ENCODE measurements at places on chromosomes 4 and X.

- no peak for DNase-seq
Measured at GRCh38 chr4:182494103-182494502, 250.9 kb downstream of the TENM3 start.

DNA sequence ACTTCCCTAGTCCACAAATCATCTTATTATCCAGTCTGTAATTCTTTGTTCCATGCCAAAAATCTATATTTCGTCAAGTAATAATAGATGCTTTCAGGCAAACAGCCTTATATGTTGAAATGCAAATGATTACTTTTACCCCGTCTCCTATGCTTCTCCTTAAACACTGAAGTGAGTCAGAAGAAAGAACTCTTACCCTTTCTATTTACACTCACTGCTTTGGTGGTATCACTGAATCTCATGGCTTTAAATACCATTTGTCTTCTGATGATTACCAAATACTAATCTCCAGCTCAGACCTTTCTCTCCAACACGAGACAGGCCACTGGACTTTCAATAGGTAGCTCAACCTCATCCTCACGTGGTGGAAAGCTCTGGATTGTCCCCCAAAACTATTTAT, 558.1 kb downstream of the IL1RAPL1 start:
- no peak for DNase-seq

DNA sequence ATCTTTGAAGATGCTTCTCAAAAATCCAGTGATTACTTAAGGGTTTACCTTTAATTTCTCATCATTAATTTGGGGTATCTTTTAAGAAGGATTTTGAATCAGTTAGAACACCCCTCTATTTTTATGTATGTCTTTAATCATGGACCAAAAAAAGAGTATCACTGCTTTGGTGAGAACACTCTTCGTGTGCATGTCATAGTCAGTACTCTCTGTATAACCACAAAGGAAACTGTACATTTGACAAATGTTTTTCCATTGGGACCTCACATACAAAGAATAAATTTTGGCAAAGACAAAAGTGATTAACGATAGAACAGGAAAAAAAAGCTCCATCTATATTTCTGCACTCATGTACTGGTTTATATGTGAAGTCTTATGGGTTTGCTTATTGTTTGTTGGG, 31.3 kb downstream of the FAM241A start:
- DNase-seq, result no peak

GRCh38 chr4:17310269-17310652, 201.6 kb downstream of the QDPR start:
- DNase-seq, result no peak

GRCh38 chr4:83362492-83363329, 28.1 kb upstream of the HPSE start:
- no peak for DNase-seq

GRCh38 chrX:23637187-23637586, 30.1 kb upstream of the PRDX4 start:
- DNase-seq, result no peak

GRCh38 chrX:132486599-132487178, 2.1 kb downstream of the MBNL3 start:
- no peak for DNase-seq

- no peak for DNase-seq
Measured at GRCh38 chr4:74217365-74217764, 59.4 kb downstream of the MTHFD2L start.

- DNase-seq, result no peak
Measured at GRCh38 chrX:47232197-47232802, 509 bp upstream of the USP11 start.

GRCh38 chr4:108742451-108743420, 20.1 kb downstream of the ETNPPL start:
- no peak for DNase-seq

GRCh38 chr4:41065434-41066006, 148.8 kb downstream of the APBB2 start:
- DNase-seq, result no peak

DNA sequence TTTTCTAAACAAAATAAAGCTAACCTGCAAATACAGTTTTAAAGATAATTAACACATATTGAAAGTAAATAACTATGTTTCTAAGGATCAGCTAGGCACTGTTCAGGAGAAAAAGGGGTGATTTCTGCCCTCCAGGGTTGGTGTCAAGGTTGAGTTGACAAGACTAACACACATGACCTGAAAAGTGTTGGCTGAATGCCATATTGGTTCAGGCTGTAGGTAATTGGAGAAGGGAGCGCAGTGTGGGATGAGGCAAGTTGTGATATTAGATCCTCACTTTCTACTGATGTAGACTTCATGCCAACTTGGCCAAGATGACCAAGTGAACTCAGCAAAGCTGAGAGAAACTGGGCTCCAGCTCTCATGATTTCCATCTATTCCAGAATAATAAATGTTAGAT, 42.2 kb downstream of the PPM1K start:
- DNase-seq, result no peak

DNA sequence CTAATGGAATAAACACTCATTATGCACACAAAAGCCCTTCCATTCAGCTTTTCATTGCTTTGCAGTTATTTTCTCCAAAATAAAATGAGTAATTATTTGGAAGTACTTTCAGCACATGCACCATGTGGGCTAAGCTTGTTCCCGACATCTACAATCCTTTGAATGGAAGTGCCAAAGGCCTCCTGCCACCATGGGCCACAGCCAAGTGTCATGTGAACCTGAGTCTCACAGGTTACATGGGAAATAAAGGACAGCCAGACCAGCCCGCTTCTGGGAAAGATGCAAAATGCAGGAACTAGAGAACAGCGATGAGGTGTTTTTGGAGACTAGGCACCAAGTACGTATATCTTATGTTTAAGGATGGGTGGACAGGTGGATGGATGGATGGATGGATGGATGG, 181.8 kb downstream of the AFF2 start:
- no peak for DNase-seq

- peak; percentile 39 for DNase-seq
Measured at GRCh38 chrX:106612393-106612763, 600 bp downstream of the RADX start.

DNA sequence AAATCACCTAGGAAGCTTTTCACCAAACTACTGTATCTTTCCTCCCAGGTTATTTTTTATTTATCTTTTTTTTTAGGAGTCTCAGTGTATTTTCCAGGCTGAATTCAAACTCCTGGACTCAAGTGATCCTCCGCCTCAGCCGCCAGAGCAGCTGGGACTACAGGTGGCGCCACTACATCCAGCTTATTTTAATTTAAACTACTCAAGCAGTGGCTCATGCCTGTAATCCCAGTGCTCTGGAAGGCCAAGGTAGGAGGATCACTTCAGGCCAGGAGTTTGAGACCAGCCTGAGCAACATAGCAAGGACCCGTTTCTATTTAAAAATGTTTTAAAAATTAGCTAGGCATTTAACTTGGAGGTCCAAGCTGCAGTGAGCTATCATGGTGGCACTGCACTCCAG, 37.8 kb downstream of the LEF1 start:
- no peak for DNase-seq

- no peak for DNase-seq
Measured at GRCh38 chrX:114152130-114152529, 431.8 kb upstream of the HTR2C start.

DNA sequence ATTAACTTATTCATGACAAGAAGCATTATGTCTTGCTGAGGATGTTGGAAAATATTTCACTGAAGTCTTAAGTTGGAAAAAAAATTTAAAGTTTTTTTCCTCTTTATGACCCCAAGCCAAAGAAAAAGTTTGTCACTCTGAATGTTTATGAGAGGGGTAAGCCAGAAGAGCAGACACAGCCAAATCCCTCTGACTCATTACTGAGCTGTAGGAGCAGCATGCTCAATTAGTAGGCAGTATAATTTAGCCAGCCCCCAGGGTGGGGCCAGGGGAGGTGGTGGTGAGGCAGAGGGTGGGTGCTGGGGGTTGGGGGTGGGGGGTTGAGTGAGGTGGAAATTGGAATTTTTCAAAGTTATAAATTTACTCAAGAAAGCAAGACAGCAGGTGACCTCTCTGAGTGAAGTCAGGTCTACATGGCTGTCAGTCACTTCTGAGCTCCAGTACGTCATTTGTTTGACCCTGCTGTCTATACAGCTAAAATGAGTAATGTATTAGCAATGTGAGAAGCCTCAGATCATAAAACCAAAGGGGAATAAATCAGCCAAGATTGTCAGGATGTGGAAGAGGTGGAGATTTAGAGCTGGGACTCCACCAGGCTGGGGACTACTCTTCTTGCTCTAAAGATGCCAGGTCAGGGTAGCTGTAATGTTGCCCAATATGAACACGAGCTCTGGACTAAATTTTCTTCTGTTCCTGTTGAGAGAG, 98.8 kb upstream of the NDP start:
- no peak for DNase-seq

DNA sequence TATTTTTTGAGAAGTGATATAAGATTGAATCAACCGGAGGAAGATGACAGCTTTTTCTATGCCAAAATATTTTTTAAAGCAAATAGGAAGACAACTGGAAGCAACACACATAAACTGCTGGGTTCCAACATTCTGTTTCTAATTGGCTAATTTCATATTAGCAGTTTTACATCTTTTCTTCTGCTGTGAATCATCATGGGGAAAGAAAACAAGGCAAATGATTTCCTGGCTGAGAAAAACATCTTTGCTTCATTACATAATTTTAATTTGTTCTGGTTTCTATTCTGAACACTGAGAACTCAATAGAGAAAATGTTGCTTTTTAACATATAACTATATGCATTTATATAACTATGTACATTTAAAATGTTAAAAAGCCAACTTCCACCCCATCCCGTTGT, 2518.5 kb downstream of the ARAP2 start:
- no peak for DNase-seq

DNA sequence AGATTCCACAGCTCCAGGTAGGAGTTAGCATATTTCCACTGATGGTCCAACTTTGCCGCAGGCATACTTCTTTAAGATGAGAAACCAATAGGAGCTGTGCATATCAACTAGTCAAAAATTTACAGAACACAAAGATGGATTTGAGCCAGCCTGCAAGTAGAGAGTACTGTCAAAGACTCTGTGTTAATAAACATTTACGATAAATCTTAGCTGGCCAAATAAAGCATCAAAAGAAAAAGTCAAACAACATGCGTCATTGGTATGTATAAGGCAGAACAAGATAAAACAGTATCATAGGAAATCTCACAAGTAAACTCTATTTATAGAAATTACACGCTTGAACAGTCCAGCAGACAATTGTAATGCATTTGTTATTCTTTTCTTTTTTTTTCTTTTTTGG, 907.4 kb upstream of the AGA start:
- DNase-seq, result no peak

- no peak for DNase-seq
Measured at GRCh38 chr4:82090717-82091116, 283.1 kb downstream of the HNRNPD start.

DNA sequence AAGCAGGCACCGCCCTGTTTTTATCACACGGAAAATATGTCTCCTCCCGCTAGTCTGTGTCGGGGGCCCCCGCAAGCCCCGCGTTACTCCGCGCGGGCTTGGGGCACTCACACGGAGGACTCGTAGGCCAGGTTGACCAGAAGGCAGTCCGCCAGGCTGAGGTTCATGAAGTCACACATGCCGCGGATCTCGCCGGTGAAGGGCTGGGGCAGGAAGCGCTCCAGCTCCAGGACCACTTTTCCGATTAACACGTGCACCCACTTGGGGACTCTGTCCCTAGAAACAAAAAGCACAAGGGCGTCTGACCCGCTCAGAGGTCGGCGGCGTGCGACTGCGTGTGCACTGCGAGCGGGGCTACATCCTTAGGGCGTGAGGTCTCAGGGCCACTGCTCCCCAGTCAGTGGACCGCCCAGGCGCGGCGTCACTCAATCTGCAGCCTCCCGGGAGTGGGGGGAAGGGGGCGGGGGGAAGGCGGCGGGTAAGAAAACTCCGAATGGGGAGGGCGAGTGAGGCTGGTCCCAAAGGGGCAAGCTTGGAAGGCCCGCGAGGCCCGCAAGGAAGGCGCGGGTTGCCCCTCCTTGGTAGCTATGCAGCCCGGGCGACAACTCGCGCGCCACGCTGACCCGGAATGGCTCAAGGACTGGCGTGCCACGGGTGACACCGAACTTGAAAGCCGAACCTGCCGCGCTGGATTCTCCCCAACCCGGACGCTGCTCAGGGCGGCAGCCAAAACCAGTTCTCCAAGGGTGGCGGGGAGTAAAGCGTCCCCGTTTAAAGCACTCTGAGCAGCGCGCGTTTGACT, 722 bp downstream of the NAAA start:
- DNase-seq, result peak; percentile 41

DNA sequence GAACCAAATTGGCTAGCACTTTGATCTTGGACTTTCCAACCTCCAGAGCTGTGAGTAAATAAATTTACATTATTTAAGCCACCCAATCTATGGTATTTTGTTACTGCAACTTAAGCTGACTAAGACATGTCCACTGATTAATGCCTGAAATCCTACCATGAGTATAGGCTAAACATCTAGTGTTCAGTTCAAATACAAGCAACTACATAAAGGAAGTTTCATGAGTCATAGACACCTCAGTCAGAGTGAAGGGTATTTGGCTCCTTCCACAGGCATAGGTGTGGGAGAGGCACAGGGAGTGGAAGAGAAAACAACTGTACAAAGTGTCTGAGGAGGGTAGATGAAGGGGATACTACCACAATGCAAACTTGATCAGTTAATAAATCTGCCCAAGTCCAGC, 35.5 kb upstream of the PCDH19 start:
- no peak for DNase-seq

GRCh38 chr4:78520808-78521226, 30.8 kb upstream of the ANXA3 start:
- DNase-seq, result no peak

DNA sequence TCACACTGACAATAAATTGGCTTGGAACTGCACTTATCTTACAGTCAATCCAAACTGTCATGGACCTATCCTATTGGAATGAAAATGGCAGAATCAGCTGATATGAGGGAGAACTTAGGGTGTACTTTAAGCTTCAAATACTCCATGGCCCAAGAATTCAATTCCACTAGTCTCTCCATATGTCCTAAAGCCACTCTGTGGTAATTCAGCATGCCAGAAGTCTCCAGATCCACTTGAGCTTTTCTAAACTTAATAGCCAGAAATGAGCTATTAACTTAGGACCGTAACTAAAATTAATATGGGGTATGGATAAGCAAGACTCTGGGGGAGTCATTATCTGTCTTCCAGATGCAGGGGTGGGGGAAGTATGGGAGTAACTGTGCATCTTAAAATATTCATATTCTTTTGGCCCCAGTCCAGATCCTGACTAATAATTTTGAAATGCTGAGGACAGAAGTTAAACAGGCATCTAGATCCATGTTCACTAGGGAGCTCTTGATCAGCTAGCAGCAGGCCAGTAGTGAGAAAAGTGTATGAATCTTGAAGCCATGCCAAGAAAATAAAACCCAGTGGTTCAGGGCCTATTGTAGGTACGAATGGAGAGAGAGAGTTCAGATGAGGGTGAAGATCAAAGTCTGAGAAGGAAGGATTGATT, 167.6 kb downstream of the DKK2 start:
- no peak for DNase-seq

DNA sequence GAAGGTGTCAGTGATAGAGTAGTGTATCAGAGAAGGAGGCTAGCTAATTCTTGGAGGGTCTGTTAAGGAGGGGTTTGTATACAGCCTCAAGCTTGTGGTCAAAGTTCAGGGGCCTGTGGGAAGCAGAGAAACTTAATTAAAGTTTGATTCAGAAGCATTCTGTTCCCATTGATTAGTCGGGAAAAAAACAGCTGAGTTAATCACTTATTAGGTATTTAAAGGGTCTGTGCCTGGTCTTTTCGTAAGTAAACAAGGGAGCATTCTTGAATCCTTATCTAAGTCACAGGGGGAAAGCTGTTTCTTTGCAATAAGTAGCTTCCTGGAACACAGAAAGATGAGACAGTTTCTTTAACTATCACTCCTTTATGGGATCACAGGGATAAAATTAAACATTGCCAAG, 492.1 kb downstream of the PCDH10 start:
- DNase-seq, result no peak

Measured in DMS79 treated with DMSO at 0.1 percent for 48 hours (cell line).